ENCODE measurements at places on chromosomes 12 and 14.

- no peak for DNase-seq
Measured at GRCh38 chr14:101018561-101019290, 115.2 kb upstream of the RTL1 start.

GRCh38 chr12:96237465-96238077 is 43.4 kb downstream of the ELK3 start:
- DNase-seq = peak; percentile 59

- DNase-seq = no peak
Measured at GRCh38 chr14:31897581-31898186, 179.4 kb upstream of the ARHGAP5 start.

DNA sequence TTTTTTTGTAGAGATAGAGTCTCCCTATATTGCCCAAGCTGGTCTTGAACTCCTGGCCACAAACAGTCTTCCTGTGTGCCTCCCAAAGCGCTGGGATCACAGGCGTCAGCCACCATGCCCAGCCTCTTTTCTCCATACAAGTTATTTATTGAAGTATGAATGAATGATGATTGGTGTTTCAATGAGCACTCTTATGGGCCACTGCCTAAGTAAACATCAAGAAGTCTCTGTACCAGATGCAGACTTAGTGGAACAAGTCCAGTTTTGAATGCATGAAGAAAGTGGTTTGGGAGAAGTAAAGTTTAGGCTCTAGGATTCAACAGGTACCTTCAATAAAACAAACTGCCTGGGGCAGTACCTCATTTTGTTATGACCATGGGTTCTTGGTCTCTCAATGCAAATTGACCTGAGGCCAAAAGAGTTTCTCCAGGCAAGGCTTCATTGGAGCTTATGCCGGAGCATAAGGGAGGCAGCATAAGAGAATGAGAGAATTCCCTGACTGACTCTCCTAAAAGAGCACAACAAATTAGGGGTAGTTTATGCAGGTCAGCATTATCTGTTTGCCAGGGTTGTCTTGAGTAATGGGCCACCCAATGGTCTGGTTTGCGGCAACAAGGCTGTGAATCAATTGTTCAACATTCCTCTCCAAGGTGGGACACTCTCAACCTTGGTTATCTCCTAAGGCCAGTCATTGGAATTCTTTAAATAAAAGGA is 1.1 kb upstream of the GMFB start:
- DNase-seq = no peak

DNA sequence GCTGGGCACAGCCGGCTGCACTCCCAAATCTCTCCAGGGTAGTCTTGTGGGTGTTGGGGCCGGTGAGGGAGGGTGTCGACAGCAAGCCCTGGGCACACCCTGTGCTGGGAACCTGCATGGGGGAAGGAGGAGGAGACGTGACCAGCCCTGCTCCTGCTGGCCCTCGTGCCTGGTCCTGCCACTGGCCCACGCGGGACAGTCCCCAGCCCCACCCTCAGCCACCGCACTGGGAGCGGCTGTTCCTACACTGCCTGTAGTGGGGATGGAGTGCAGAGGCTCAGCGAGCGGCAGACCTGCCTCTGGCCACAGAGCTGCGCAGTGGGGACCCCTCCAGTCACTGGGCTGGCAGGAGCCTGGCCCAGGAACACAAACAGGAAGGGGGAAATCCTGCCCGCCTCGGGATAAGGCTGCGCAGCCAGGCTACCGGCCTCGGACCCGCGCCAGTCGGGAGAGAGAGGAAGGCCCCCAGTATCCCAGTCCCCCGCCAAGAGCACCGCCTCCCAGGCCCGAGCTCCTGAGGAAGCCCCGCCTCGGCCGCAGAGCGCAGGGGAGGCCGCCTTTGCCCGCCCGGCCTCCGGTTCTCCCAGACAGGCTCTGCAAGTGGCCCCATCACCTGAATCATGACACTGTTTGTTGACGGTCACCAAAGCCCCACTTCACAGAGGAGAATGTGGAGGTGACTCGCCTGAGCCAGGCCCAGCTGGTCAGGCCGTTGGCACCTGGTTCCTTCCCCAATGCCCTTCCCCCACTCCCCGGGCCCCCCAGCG is 10.6 kb downstream of the AHNAK2 start:
- DNase-seq = no peak

GRCh38 chr14:74710480-74710879 is 2.4 kb downstream of the AREL1 start:
- DNase-seq = no peak

- DNase-seq = no peak
Measured at GRCh38 chr12:12486661-12487240, 75.9 kb downstream of the DUSP16 start.

- no peak for DNase-seq
Measured at GRCh38 chr14:33774723-33775470, 176.0 kb downstream of the EGLN3 start.

DNA sequence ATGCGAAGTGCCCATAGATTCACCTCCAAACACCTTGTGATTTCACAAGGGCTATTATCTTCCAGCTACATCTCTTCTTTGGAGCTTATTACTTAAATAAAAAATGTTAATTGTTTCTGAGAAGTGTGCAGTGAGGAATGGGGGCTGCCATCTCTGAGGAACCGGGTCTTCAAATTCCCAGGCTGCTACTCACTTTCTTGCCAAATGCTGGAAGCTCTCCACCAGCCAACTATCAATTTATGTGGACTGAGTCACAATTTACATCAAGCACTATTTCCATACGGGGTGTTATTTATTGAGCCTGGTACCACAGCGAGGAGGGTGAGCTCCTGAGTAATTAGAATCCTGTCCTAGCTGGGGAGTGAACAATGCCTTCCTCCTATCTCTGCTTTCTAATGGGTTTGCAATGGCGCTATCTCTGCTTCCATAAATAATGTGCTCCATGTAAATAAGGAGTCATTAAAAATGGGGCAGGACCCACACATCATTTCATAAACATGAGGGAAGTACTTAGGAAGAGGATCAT is 898.3 kb downstream of the VRK1 start:
- no peak for DNase-seq

GRCh38 chr12:27622436-27623195 is 73.6 kb upstream of the REP15 start:
- no peak for DNase-seq

DNA sequence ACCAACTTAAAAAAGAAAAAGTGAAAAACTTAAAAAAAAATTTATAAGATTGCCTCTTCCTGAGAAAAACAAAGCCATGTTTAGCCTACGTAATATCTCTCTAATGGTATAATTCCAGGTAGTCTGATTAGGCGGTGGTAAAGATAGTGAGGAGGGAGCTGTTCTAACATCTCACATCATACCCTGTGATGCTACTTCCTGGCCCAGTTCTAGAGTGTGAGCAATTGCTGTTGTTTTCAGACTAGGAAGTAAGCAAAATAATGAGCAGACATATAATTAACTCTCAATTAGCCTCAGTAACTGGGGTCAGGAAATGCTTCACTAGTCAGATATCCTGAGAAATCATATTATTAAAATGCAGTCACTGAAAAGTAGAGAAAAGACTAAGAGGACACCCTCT is 113.9 kb downstream of the PHLDA1 start:
- DNase-seq = no peak

DNA sequence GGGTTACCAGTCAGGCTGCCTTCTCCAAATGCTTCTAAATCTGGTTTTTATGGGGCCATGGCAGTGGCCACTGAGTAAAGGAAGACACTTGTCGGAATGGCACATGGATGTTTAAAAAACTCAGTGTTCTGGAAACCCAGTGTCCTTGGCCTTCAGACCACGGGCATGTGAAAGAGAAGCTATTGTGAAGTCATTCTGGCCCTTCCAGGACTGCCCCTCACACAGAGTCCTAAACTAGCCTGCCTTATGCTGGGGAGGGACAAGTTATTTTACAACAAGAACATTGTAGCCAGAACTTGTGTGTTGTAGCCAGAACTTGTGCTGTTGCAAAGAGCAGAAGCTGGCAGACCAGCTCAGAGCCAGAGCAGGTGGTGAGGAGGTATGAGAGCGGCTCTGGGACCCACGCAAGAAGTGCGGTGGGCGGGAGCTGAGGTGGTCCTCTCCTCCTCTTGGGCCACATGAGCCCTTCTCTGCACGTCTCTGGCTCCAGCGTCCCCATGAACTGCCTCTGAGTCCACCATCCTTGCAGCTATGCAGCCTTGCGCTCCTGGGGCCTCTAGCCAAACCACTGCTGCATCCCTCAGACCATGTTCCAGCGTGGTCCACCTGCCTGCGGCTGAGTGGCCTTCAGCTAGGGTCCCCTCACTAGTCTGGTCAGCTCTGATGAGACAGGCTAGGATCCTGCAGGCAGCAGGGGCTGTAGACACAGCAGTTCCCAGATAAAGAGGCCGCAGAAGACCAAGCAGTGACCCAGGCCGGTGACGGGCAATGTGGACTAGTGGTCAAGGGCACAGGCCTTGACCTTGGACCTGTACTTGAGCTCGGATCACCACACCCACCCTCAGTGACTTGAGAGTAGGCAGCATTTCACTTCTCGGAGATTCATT is 32.5 kb downstream of the MMAB start:
- DNase-seq = no peak

- no peak for DNase-seq
Measured at GRCh38 chr12:123227581-123228258, 5.2 kb downstream of the MPHOSPH9 start.

DNA sequence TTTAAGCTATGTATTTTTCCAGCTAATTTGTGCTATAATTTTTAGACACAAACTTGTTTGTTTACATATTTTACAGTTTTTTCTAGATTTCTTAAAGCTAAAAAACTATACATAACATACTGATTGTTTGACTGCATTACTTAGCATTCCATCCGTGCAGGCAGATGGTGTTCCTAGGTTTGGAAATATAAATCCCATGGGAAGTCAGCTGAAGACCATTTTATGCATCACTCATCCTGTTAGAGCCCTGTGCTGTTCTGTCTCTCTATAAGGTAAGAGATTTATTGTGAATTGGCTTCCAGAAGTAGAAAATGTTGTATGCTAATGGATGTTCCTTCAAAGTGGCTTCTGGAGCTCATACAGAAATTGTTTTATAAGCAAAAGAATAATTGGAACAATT is 31.1 kb downstream of the RMST start:
- no peak for DNase-seq

- DNase-seq = no peak
Measured at GRCh38 chr12:25130741-25131188, 64.2 kb downstream of the DNAI7 start.

- no peak for DNase-seq
Measured at GRCh38 chr14:59182641-59183040, 5.8 kb upstream of the DAAM1 start.

DNA sequence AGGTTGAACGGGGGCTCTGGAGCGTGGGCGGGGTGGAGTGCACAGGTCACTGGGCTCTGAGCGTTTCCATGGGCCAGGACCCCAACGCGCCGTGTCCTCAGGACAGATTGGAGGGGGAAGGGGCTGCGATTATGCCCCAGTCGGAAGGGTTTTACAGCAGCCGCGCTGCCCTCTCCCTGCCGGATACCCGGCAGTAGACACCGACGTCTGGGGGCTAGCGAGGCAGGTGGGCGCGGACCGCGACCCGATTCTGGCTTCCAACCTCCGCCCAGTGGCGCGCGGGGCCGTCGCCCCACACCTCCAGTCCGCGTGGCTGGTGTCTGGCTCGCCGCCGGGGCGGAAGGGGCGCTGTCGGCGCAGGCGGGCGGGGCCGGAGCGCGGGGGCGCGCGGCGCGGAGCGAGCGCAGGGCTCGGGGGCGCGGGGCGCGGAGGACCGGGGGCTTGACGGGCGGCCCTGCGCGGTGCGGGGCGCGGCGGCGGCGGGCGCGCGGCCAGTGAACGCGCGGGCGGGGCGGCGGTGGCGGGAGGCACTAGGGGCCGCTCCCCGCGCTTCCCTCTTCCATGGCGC is 2.4 kb upstream of the KIF26A start:
- DNase-seq = no peak

- DNase-seq = no peak
Measured at GRCh38 chr14:21631084-21631483, 3.7 kb downstream of the OR10G2 start.

GRCh38 chr12:47362126-47362705 is 282.5 kb upstream of the AMIGO2 start:
- DNase-seq = no peak

GRCh38 chr12:92403210-92404175 is 257.8 kb upstream of the BTG1 start:
- peak; percentile 35 for DNase-seq

DNA sequence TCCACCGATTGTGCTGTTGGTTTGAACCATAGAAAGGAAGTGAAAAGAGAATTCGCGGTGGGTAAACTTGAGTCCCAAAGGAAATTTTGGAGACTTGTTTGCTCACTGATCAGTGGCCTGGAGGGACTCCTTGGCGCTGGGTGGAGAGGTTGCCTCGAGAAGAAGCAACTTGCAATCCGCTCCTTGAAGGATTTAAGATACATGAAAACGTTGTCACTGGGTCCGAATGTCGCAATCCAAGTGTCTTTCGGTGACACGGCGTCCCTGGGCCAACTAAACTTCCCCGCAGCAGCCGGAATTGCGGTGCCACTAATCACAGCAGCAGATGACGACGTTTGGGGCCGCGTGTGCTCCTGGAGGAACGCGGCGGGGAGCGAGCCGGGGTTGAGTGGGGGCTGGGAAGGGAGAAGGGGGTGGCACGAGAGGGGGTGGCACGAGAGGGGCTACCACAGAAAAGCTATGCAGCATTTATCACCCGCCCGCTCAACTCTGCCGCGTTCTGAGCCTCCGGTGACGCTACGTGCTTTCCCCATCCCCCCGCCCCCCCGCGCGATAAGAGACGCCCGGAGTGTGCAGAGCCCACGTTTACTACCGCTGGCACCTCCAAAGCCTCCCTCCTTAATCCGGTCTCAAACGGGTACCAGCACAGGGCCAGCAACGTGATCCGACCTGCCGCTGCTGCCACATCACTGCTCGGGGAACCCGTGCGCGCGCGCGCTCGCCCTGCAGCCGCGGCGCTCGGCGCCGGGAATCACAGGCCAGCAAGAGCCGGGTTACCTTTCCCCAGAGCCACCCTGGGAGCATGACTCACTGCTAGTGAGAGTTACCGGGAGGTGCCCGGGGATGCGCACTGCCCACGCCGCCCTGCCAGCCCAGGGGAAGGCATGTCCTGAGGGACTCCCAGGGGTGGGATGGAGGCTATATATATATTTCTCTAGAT is 833 bp upstream of the BHLHE41 start:
- peak; percentile 18 for DNase-seq

GRCh38 chr12:111006621-111007020 is 86.2 kb upstream of the MYL2 start:
- DNase-seq = no peak

- no peak for DNase-seq
Measured at GRCh38 chr12:115296613-115297198, 612.7 kb upstream of the TBX3 start.

- no peak for DNase-seq
Measured at GRCh38 chr14:99853206-99853605, 60.0 kb downstream of the EML1 start.

DNA sequence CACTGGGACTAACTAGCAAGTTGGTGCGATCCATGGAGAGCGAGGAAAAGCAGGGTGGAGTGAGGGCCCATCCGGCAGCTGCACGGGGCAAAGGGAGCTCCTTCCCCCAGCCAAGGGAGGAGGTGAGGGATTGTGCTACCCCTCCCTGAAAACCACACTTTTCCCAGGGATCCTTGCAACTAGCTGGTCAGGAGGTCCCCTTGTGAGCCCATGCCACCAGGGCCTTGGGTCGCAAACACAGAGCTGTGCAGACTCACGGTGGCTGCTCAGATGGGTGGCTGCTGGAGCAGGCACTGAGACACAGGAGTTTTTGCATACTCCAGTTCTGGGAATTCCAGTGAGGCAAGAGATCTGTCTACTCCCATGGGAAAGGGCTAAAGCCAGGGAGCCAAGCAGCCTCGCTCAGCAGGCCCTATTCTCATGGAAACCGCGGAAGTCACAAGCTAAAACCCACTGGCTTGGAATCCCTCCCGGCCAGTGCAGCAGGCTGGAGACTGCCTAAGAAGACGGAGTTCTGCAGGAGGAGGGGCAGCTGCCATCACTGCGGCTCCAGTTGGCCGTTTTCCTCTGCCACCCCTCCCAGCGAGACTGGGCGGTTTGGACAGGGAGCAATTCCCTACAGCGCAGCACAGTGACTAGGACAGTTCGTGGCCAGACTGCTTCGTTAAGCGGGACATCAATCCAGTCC is 10.9 kb upstream of the ZNF705A start:
- no peak for DNase-seq

All from activated CD8-positive, alpha-beta memory T cell treated with anti-CD3 and anti-CD28 coated beads, Interleukin-2, amount 50 U/mL, for 4 hours (primary cell).